ENCODE measurements at places on chromosomes 7 and 10.

- no peak for DNase-seq
Measured at GRCh38 chr7:117796889-117797288, 76.4 kb downstream of the CTTNBP2 start.

DNA sequence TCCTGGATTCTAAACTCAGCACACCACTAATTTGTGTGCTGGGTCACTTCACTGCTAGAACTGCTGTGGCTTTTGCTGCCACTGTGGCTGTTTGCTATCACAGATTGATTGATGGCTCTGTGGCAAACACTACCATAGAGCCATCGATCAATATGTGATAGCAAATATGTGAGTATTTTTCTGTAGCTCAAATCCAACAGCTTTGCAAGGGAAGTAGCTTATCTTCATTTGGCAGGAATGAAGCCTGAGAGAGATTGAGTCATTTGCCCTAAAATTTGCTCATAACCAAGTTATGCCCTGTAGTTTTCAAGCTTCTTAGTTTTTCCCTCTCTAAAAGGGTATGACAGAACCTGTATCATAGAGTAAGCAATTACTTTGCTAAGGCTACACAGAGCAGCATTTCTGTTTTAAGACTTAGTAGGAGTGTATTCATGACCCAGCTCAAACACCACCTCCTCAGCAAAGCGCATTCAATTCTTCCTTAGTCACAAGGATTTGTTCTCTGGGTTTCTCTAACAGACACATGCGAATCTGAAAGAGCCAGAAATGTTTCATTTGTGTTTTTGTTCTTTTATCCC lies 43.1 kb downstream of the MINPP1 start:
- no peak for DNase-seq

- no peak for DNase-seq
Measured at GRCh38 chr10:49534670-49535381, 4.1 kb downstream of the ERCC6 start.

DNA sequence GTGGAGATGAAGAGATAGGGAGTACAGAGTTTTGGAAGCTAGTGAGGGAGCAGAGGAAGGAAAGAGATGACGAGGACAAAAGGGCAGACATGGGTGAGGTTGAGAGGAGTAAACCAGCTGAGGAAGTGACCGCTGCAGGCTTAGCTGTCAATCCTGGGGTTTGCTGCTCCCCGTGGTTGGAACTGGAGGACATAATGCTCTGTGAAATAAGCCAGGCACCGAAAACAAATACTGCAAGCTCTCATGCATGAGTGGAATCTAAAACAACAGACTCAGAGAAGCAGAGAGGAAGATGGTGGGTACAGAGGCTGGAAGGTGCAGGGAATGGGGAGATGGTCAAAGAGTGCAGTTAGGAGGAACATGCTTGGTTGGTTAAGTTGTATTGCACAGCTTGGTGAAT lies 482.2 kb upstream of the C7orf33 start:
- DNase-seq, result no peak

DNA sequence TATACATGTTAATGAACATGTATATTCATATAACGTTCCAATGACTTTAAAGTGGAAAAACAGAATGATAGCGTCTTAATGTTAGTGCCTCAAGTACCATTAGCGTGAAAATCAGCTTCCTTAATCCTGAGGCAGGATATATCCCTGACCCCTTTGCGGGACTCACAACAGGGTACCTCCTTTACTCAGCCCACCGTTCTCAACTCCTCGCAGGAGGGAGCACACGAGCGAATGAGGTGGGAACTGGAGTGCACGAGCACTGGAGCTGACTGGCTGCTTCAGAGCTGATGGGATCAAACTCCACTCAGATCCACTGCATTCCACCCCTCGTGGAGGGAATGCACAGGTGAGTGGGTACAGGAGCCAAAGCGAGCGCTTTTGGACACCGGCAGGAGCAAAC lies 36.1 kb downstream of the AVL9 start:
- no peak for DNase-seq

GRCh38 chr7:152178405-152179058 lies 153.1 kb downstream of the GALNT11 start:
- no peak for DNase-seq

DNA sequence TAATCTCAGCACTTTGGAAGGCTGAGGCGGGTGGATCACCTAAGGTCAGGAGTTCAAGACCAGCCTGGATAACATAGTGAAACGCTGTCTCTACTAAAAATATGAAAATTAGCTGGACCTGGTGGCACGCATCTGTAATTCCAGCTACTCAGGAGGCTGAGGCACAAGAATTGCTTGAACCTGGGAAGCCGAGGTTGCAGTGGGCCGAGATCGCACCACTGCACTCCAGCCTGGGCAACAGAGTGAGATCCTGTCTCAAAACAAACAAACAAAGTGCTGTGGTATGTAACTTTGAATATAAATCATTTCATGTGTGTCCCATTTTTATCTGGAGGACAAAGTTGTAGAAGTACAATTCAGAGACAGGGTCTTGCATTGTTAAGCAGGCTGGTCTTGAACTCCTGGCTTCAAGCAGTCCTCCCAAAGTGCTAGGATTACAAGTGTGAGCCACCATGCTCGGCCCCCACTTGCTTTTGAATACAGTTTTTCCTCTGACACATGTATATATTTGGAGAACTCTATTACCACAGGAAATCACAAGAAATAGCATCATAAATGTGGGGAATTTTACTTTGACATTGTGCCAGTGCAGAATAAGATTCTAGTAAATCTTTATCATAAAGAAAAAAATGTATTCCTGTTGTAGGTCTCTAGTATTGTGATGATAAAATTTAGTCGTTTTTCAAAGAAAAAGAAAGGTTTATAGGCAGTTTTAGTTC lies 32.6 kb downstream of the PTPN12 start:
- no peak for DNase-seq

- DNase-seq, result no peak
Measured at GRCh38 chr10:53387562-53387961, 615.0 kb upstream of the MBL2 start.

DNA sequence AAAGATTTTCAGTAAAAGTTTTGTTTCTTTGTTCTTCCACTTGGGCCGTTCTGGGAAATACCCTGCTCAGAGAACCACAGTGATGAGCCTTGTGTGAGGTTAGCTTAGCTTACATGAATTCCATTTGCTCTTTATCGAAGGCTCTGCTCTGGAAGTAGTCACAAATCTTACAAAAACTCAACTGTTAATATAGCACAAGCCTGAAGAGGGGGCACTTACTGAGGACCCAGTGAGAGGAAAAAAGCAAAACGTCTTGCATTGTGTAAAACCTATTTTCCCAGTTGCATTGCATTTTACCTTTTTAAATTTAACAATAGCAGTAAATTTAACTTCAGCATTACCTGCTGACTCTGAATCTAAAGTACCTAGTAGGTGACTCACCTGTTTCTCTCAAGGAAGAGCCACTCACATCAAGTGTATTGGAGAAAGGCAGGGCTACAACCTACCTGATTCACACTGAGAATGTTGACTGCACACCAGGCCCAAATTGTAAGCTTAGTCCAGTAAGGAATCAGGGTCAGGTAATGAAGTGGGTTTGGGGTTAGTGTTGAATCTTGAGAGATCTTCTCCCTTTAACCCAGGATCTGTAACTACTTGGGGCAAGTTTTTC lies 42.3 kb downstream of the PPP1R17 start:
- DNase-seq, result no peak
